ENCODE measurements at places on chromosomes 2 and 18.

- no peak for DNase-seq
Observed at GRCh38 chr2:208350610-208351009, 56.0 kb upstream of the PTH2R start.

- peak; percentile 2 for DNase-seq
Observed at GRCh38 chr2:153169609-153170008, 309.0 kb downstream of the RPRM start.

GRCh38 chr2:133790711-133791110, 222.4 kb upstream of the NCKAP5 start:
- no peak for DNase-seq

GRCh38 chr18:62812242-62812641, 96.9 kb downstream of the PHLPP1 start:
- no peak for DNase-seq
